Tibial artery (tissue), 4 donors: ENCODE measurements at places on chromosomes 2 and 18.

DNA sequence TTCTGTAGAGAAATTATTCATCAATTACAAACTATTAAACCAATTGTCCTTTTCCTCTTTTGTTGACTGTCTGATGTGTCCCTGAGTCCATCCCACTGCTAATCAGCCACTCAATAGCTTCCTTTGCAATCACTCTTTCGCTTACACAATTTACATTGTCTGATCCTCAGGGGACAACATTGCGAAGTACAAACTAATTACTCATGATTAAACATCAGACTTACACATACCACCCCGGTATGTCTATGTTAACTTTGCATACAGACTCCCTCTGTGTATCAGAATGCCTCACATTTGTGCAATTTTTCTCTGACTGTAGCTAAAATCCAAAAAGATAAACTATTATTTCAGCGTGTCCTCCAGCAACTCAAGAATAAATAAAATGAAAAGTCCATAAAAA lies 264.4 kb upstream of the REV1 start:
- no peaks in the 10 kb centered on the region for H3K4me1 ChIP-seq
- H3K27ac ChIP-seq, result no peak overlapping the region
- no peaks in the 10 kb centered on the region for H3K36me3 ChIP-seq
- no peak for DNase-seq
- H3K27me3 ChIP-seq, result no peaks in the 10 kb centered on the region

- H3K4me3 ChIP-seq, result no peak overlapping the region
- no peaks in the 10 kb centered on the region for H3K4me1 ChIP-seq
- no peak for DNase-seq
These were observed 7.2 kb downstream of the NCL start for GRCh38 chr2:231457101-231457500.

- no peaks in the 10 kb centered on the region for H3K27me3 ChIP-seq
- H3K36me3 ChIP-seq, result peaks cover 30% of the 10 kb centered on the region
- H3K4me3 ChIP-seq, result no peak overlapping the region
- no peak overlapping the region for H3K27ac ChIP-seq
These were observed 37.6 kb upstream of the CD226 start for GRCh38 chr18:69985239-69985638.

DNA sequence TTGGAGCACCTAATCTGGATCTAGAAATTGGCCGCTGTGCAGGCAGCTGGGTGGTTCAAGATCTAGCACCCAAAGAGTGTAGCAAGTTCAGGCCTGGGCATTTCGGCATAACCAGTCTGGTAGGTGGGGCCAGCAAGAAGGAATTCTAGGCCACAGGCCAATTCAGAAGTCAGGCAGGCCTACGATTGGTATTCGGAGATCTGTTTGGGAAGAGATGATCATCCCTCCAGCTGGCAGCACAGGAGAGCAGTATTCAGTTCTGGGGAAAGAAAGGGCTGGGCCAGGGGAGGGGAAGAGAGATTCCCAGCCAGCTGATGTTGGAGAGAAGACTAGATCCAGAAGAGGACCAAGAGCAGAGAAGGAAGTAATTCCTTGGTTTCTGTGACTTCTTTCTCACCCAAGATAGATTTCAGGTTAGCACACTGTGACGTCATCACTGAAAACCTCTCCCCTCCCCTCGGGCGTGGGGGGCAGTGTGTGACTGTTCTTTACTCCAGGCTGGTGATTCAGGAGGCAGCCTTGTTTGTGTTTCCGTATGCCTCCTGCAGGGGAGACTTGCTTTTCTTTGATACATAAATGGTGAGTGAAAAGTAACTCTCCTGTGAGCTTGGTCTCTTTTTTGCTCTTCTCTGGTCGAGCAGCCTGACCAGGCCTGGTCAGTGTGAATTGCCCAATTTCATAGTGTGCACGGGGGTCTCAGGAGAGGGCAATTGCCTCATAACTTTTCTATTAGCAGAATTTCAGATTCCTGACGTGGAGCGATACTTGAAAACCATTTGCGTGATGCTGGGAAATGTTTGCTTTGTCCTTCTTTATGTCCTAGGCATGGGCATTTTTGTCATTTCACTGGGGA lies 61.1 kb downstream of the MEIS1 start:
- H3K36me3 ChIP-seq, result no peaks in the 10 kb centered on the region
- H3K27ac ChIP-seq, result peak overlapping the region; percentile 57
- DNase-seq, result peak; percentile 49
- H3K4me1 ChIP-seq, result peaks cover 30% of the 10 kb centered on the region
- H3K4me3 ChIP-seq, result no peak overlapping the region
- no peaks in the 10 kb centered on the region for H3K27me3 ChIP-seq

DNA sequence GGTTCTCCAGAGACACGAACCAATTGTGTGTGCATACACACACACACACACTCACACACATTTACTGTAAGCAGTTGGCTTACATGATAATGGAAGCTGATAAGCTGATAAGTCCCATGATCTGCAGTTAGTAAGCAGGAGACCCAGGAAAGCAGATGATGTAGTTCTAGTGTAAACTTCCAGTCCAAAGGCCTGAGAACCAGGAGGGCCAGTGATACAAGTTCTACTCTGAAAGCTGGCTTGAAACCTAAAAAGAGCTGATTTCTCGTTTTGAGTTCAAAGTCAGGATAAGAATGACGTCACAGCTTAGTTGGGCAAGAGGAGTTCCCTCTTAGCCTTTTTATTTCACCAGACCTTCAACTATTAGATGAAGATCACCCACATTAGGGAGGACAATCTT lies 558.8 kb upstream of the PIK3C3 start:
- no peaks in the 10 kb centered on the region for H3K27me3 ChIP-seq
- no peak for DNase-seq
- no peak overlapping the region for H3K4me3 ChIP-seq
- H3K27ac ChIP-seq, result no peak overlapping the region
- no peaks in the 10 kb centered on the region for H3K36me3 ChIP-seq
- no peaks in the 10 kb centered on the region for H3K4me1 ChIP-seq

DNA sequence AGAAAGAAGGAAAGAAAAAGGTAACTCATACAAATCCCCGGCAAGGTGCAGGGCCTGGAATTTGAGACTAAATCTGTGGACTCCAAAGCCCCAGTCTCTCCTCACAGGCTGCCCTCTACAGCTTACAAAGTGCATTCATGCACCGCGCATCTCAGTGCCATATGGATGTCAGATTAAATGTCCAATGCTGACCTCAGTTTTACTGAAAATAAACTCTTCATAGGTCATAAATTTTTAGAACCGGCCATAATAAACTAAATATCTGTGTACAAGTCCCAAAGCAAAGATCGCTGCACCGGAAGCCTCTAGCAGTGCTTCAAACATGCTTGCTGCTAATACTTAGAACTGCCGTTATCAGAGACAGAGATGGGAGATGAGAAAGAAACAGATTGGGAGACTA lies 17.7 kb downstream of the ST6GAL2 start:
- H3K4me3 ChIP-seq, result peak overlapping the region; percentile 24
- H3K4me1 ChIP-seq, result peaks cover 78% of the 10 kb centered on the region
- no peaks in the 10 kb centered on the region for H3K27me3 ChIP-seq

GRCh38 chr18:42011053-42011452 lies 56.0 kb downstream of the PIK3C3 start:
- no peaks in the 10 kb centered on the region for H3K27me3 ChIP-seq
- H3K27ac ChIP-seq, result no peak overlapping the region
- no peaks in the 10 kb centered on the region for H3K4me1 ChIP-seq
- H3K4me3 ChIP-seq, result no peak overlapping the region
- DNase-seq, result no peak
- peaks cover 45% of the 10 kb centered on the region for H3K36me3 ChIP-seq

DNA sequence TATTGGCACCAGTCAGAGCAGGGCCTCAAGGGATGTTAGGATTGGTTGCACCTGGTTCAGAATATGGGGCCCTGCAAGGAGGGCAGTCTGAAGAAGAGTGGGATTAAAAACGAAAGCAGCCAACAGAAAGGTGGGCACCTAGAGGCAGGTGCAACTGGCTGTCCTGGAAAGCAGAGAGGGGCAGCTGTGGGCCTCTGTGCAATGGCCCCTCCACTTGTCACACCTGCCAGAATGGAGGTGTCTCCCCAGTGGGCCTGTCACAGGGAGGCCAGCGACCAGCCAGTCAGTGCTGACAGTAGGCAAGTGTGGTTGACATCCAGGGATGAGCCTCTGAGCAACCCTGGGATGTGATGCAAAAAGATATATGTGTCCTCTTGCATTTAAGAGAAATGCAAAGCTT lies 37.7 kb downstream of the INPP4A start:
- no peaks in the 10 kb centered on the region for H3K36me3 ChIP-seq
- DNase-seq, result no peak
- no peaks in the 10 kb centered on the region for H3K27me3 ChIP-seq
- H3K4me3 ChIP-seq, result no peak overlapping the region
- no peak overlapping the region for H3K27ac ChIP-seq
- peaks cover 27% of the 10 kb centered on the region for H3K4me1 ChIP-seq

- DNase-seq, result no peak
- peak overlapping the region; percentile 47 for H3K27ac ChIP-seq
- H3K4me3 ChIP-seq, result no peak overlapping the region
- no peaks in the 10 kb centered on the region for H3K4me1 ChIP-seq
- no peaks in the 10 kb centered on the region for H3K27me3 ChIP-seq
These were observed 207.8 kb downstream of the RND3 start for GRCh38 chr2:150279686-150280085.

DNA sequence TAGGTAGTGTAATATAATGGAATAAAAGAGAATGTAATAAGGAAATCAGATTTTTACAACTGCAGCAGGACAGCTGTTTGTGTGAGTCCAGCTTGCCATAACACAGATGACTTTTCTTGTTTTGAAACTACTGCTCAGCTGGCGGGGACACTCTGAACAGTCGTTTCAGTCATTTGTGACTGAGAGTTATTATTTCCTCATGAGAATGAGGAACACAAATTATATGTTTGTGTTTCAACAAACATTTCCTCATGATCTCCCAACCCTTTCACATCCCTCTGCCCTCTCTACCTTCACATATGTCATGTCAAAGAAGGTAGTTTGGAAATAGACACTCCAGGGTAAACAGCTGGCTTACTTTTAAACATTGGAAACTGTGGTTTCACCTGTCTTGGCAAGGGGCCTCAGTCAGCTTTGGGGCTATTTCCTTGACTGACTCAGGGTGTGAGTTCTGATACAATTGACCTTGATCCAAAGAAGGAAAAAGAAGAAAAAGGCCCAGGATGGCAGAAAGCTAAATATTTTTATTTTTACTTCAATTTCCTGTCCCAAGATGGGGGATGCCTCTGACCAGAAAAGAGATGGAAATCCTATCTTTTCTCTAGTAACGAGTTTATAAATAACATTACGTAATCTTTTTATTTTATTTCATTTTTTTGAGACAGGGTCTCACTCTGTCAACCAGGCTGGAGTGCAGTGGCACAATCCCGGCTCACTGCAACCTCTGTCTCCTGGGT lies 593 bp downstream of the SP140L start:
- H3K27ac ChIP-seq, result peak overlapping the region; percentile 43
- peak overlapping the region; percentile 49 for H3K4me3 ChIP-seq

DNA sequence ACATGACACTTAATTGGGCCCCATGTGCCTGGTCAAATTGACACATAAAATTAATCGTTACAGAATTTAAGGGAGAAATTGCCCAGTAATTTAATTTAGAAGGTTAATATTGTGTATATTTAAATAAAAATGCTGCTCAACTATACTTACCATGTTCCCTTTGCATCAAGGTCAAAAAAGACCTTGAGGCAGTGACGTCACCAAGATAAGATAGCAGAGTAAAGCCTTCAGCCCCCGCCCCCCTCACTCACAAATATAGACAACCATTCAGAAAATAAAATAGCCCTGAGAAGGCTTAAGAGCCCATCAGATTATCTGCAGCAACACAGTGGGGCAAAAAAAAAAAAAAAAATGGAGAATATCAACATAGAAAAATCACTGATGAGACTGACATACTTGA lies 785.7 kb downstream of the CCDC85A start:
- H3K27me3 ChIP-seq, result no peaks in the 10 kb centered on the region
- no peak overlapping the region for H3K4me3 ChIP-seq
- H3K36me3 ChIP-seq, result no peaks in the 10 kb centered on the region
- H3K27ac ChIP-seq, result no peak overlapping the region

- H3K27ac ChIP-seq, result no peak overlapping the region
- H3K36me3 ChIP-seq, result no peaks in the 10 kb centered on the region
- H3K27me3 ChIP-seq, result no peaks in the 10 kb centered on the region
- no peak overlapping the region for H3K4me3 ChIP-seq
- DNase-seq, result no peak
These were observed 675.6 kb upstream of the CELF4 start for GRCh38 chr18:38241216-38241615.

DNA sequence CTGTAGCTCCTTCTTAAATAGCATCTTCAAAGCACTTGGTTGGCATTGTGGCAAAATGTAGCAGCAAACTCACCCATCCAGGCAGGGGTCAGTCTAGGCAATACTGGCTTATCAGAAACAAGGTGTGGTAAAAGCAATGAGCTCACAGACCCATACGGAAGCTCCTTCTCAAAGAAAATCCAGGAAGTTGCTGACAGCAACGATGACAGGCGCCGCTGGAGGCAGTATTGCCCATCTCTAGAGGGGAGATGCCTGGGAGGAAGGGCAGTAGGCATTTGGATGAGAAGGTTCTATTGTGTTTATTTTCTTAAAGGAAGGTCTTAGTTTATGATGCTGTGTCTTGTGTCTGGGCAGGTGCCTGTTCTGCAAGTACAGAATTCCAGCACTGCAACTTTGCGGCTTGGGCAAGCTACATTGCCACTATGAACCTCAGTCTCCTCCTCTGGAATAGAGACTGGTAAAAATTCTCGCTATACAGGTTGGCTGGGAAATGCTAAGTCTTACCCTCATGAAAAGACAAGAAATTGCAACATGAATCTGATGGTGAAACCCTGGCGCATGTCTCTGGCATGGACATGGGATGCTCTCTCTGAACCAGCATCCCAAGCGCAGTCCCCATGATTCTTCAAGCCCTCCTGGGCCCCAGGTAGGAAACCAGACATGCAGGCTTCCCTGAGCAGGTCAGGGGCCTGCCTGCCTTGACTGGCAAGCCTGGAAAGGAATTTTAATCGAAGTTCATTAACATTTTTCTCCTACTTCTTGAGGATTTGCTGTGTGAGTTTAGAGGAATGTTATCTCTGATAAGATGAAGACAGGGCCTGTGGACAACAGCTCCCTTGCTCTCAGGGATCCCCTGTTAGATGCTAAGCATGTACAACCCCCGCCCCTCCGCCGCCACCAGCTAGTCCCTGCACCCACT lies 156.0 kb downstream of the TFCP2L1 start:
- no peak overlapping the region for H3K4me3 ChIP-seq
- no peak overlapping the region for H3K27ac ChIP-seq
- no peaks in the 10 kb centered on the region for H3K4me1 ChIP-seq
- H3K27me3 ChIP-seq, result peaks cover 19% of the 10 kb centered on the region

- no peak overlapping the region for H3K27ac ChIP-seq
- no peak overlapping the region for H3K4me3 ChIP-seq
- H3K27me3 ChIP-seq, result no peaks in the 10 kb centered on the region
These were observed 72.2 kb upstream of the B3GNT7 start for GRCh38 chr2:231323316-231323715.

DNA sequence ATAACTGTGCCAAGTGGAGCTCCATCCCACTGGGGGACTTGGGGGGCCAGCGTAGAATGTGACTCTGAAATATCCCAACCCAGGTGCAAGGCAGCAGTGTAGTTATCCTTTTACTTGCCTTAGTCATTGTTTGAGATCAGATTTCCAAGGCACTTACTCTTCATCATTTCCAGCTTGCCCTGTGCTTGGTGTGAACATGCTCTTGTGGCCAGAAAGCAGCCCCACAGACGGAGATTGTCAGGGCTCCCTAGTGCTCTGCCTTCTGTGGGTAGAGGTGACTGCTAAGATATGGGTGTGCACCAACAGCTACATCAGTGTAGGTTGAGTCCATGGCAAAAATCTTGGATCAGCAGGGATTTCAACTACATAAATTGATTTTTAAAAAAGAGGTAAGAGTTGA lies 2010.0 kb upstream of the PIK3C3 start:
- no peak overlapping the region for H3K27ac ChIP-seq
- no peak for DNase-seq
- H3K4me3 ChIP-seq, result no peak overlapping the region
- H3K36me3 ChIP-seq, result no peaks in the 10 kb centered on the region
